ENCODE measurements at places on chromosomes 6 and 20.

- no peak for DNase-seq
These were observed 527 bp downstream of the TOMM34 start for GRCh38 chr20:44959638-44960102.

- DNase-seq, result no peak
These were observed 46.4 kb upstream of the SPDEF start for GRCh38 chr6:34602318-34603111.

DNA sequence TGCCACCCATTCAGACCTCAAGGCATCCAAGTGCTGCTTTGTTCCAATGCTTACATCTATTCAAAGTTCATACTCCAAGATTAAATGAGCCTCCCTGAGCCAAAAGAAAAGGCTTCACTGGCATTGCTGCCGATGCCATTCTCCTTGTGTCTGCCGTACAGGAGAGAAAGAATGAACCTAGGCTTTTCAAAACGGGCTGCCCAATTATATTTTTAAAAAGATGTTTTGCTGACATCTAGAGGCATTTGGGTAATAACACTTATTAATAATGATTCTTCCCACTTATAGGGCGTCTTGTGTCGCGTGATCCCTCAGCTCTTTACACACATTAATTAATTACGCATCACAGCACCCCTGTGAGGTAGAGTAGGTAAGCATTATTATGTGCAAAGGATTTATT lies 545.6 kb downstream of the PKHD1 start:
- no peak for DNase-seq

DNA sequence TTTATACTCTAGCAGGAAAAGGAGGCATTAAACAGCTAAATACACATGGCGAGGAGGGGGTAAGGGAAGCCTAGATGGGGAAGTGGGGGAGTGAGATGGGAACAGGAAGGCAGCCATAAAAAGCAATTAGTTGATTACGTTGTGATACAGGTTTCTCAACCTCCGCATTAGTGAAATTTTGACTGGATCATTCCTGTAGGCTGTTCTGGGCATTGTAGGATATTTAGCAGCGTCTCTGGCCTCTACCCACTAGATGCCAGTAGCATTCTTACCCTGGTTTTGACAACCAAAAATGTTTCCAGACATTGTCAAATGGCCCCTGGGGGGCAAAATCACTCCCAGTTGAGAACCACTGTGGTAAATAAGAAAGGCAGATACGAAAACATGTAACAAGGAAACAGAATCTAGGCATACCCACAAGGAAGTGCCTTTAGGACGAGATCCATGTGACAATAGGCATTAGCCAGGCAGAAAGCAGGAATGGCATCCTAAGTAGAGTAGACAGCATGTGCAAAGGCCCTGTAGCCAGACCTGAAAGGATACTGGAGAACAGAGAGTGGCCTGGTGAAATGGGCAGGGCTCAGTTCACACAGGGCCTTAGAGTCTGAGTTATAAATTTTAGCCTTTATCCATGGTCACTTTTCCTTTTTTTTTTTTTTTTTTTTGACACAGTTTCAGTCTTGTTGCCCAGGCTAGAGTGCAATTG lies 25.8 kb upstream of the PTPN1 start:
- DNase-seq, result no peak

DNA sequence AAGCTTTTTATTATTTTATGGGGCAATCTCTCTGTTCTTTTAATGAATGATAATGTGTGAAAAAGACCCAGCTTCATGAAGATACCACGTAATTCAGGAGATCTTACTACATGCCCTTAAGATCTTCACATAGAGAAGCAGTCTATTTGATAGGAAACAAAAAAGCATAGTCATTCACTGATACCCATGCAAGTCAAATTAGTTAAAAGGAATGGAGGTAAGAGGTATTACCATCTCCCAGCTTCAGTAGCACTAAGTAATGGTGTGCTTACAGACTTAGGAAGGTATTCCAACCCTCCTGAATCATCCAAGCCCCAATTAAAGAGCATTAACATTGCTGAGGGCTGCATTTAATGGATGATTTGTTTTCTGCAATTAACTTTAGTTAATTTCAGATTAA lies 364.7 kb downstream of the SYNE1 start:
- no peak for DNase-seq

- DNase-seq, result no peak
These were observed 29.9 kb downstream of the BCAS1 start for GRCh38 chr20:54040531-54040930.

GRCh38 chr6:347232-347631 lies 44.3 kb upstream of the IRF4 start:
- no peak for DNase-seq

GRCh38 chr6:149990661-149991471 lies 27.1 kb downstream of the ULBP1 start:
- DNase-seq, result no peak

DNA sequence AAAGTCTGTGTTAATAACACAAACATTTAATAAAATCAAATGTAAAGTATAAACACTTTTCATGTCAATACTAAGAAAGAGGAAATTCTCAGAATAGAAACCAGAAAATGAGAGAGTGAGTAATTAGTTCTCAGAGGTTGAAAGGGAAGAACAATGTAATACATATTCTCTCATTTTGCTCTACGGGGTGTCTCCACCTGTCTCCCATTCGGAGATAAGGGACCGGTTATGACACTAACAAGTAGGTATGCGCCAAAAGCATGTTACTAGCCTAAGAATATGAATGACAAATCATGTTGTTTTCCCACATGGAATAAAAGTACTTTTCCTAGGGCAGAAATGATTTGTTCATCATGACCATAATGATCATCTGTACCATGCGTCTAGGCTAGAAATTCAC lies 35.6 kb upstream of the PRELID3B start:
- no peak for DNase-seq

- DNase-seq, result no peak
These were observed 37.2 kb downstream of the TRMT6 start for GRCh38 chr20:5913166-5913565.

DNA sequence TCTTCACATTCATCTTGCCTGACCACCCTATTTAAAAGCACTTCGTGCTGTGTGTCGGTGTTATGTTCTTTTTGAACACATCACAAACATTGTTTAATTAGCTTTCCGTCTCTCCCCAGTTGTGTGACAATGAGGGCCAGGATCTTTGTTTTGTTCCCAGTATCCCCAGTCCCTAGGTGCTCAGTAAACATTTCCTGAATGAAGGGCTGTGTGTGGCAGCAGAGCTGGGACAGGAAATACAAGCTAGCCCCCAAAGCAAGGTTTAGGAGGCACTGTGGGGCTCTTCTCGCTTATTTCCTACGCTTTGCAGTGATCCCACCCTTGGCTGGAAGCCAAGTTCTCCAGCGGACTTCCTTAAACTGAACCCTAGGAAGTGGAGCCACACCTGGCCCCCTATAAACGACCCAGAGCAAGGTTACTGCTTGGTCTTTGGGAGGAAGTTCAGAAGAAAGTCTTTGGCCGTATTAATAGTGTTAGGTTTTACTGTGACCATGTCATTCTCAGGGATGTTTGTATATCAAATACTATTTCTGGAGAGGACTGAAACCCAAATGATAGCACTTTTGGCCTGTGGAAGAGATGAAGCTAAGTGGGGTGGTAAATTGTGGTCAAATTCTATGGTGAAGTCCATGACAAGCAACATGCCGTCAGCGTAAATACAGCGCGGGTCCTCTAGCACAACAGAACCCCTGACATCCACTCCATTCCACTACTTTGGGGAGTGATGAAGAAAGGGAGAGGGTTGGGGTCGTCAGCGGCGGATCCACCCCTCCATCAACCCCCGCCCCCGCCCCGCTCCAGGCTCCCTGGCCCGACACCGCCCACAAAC lies 570 bp upstream of the FANCE start:
- no peak for DNase-seq

DNA sequence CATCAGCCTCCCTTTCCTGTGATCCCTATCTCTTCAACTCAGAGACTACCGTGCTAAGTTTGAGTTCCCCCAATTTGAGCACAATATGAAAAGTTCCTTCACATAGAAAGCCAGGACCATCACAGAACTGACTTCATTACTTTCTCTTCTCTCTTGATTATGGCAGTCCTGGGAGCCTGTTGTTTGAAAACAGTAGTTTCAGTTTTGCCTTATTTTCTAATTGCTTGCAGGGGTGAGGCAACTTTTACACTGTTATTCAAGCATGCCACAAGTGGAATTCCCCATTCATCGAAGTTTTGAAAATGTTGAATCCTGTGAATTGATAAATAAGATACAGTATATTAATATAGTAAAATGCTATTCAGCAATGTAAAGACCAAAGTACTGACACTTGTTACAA lies 569.7 kb upstream of the MARCKS start:
- no peak for DNase-seq

GRCh38 chr20:62448038-62448437 lies 20.7 kb upstream of the RBBP8NL start:
- DNase-seq, result no peak

DNA sequence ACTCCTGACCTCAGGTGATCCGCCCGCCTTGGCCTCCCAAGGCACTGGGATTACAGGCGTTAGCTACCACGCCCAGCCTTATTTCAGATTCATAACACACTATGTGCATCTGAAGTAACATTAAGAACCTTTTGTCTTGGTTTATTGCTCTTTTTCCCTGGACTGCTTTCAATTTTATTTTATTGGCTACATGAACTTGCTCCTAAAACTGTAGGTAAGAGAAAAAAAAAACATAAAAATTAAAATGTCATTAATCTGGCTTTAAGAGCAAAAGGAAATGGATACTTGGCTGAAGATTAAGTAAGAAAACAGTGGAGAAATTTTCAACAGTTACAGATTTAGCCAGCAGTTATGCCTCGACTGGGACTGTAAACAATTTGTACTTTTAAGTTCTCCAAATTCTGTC lies 62.5 kb downstream of the GJA1 start:
- no peak for DNase-seq

DNA sequence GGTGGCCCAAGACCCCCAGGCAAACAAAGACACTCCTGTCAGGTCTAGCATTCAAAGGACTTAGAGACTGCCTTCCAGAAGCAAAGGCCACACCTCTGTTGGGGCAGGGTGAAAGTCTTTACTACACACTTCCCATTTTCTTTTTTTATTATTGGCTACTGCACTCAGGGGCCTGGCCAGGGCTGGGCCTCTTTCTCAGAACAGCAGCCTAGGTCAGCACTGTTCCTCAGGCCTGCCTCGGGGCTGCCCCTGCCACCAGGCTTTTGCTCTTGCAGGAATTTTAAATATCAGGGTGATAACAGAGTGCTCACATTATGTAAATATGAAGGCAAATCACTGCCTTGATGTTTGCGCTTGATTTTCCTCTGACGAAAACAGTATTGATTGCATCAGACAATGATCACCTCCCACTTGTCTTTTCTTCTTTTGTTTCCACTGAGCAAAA lies 18.5 kb downstream of the GSTA4 start:
- DNase-seq, result peak; percentile 52

- DNase-seq, result no peak
These were observed 51.3 kb downstream of the PTPN1 start for GRCh38 chr20:50561379-50562078.

DNA sequence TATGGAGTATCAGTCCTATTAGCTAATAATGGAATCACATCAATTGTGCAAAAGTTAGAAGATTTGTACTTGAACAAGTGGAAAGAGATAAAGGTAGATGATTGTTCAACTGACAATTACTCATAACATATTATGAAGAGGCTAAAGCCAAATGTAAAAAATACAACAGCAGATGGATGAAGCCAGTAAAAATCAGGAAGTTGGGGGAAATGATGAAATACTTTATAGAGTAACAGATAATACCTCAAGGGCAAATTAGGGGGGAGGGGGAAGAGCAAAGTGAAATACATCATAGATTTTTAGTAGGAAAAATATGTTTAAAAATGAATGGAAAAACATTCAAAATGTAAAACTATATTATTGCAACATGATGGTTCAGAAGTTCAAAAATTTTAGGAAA lies 114.0 kb downstream of the PDSS2 start:
- DNase-seq, result no peak

- DNase-seq, result no peak
These were observed 7.4 kb upstream of the SLC12A5 start for GRCh38 chr20:46021361-46022359.

DNA sequence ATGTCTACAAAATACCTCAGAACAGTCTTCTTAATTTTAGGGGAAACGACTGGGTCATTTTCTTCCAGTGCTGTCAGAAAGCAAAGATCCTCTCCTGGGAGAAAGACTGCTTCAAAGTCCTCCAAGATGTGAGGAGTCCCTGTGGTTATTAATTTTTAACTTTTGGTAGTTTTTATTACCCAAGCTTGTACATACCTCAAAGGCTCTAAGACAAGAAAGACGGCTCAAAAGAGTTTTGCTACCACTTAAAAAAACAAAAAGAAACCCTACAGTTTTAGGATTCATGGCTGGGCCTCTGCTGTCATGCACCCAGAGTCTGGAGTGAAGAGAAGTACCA lies 56.1 kb upstream of the APCDD1L start:
- no peak for DNase-seq

DNA sequence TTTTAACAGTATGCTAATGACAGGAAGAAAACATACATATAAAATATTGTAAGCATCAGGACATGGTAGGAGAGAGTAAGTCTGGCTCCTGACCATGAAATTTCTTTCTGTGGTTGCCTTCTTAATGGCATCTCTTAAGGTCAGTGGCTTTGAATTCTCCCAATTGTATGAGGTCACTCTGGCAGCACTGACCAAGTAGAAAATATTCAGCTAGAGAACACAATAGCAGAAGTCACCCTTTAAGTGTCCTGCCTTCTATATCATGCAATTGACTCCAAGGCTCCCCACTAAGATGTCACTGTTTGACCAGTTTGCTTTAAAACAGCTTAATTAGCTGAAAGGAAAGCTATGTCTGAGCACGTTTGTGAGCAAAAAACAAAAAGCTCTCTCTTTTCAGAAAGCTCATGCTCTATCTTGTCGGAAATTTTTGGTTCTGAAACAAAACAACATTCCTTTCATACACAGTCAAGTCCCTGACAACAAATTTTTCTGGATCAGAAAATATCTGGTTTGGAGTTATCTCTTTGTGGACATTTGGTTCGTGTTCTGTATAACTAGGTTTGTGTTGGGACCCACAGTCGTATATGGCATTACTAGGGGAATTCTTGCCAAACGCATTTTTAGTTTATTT lies 120.9 kb upstream of the IFNGR1 start:
- DNase-seq, result no peak

DNA sequence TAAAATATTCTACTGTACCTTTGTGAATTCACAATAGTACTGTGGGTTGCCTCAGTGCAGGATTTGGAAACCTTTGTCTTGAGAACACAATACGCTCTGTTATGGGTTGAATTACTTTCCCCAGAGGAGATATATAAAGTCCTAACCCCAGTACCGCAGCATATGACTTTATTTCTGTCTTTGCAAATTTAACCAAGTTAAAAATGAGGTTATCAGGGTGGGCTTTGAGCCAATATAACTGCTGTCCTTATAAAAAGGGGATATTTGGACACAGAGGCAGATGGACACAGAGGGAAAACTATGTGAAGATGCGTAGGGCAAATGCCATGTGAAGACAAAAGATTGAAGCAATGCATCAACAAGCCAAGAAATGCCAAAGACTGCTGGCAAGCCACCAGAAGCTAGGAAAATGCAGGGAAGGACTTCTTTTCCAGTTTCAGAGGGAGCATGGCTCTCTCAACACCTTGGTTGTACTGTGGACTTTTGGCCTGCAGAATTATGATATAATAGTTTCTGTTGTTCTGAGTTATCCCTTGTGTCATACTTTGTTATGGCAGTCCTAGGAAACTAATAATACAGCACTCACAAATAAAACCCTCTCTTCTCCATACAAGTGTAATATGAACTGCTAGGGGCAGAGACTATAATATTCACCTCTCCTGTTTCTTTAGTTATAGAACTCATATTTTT lies 292.6 kb upstream of the SPTLC3 start:
- no peak for DNase-seq
